ENCODE measurements at places on chromosomes 5 and 9. TPM values are rescaled to one million over a fixed set of nuclear protein-coding genes. Genes with fewer than 3 reads are reported as not detected.

GRCh38 chr5:14221732-14222131 is 78.6 kb downstream of the TRIO start:
- no peak for DNase-seq

DNA sequence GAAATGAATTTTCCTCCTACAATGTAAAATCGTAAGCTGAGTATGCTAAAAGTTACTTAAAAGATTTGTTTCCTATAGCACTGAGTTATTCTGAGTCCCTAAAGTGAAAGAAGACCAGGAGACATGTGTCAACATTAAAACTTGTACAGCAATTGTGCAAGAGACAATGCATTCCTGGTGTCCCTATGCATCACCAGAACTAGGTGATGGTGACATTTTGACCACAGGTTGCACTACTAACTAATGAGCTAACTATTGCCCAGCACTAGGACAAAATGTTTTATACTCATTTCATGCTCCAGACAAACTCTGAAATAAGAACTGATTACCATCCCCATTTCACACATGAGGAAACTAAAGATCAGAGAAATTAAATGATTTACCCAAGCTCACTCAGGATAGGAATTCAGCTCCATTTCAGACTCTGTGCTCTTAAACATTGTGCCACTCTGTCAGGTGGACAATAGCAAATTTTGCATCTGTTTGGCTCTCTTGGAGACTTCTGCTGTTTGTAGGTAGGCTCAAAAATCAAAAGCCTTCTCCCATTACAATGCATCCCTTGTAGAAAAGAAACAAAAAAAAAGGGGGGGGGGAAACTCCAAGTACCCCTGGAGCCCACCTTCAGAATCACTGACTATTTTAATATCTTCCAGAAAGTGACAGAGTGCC is 269.2 kb downstream of the ACTL7B start:
- no peak for DNase-seq

DNA sequence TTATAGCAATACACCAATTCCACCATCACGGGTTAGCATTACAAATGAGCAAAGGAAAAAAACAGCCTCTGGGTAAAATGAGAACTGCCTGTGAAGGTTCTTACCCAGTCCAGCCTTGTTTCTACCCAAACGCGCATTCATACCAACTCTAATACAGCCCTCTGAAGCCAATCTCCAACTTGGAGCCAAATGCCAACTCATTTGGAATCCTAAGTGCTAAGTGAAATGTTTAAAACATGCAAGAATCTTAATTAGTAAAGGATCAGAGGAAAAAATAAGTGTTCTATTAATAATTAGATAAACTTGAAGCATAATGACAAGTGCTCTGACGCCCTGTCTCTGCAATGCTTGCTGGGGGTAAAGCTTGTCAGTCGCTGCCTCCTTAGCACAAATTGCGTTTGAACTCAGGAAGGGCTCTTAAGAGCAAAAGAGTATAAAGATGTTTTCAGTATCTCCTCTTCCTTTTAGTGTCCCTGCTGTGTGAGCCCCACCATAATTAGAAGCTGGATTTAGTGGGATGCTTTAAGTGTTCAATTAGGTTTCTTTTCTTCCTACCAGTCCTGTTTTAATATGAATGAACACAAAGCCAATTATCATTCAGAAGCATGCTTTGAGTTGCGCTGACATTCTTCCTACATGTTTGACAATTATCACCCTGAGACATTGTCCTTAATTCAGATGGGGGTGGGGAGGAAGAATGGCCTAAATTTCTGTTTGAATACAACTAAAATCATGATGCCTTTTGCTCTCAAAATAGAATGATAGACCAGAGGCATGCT is 537.6 kb downstream of the DTWD2 start:
- DNase-seq = no peak

AUH gene
- 15.1 TPM for total RNA-seq

DNA sequence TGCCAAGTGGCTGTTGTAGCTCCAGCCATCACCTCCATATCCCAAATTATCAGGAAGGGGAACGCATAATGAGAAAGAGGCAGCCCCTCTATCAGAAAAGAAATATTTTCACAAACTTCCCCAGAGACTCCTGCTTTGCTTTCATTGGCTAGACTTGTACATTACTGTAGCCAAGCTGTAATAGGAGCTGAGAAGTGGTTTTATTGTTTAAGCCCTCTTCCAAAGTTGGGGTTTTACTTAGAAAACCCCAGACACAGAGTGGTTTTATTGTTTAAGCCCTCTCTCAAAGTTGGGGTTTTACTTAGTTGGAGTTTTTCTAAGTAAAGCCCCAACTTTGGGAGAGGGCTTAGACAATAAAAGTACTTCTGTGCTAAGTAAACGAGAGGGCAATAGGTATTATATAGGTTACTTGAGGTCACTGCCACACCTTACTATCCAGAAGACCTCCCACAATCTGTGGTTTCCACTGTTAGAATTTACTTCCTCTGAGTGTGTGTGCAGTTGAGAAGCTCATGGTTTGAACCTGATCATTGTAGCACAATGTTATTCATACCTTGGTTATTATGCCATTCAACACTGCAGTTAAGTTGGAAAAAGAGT is 215.7 kb upstream of the OTULINL start:
- DNase-seq = no peak

All from G401 (cell line).